ENCODE measurements at places on chromosomes 2 and 18. TPM values are rescaled to one million over a fixed set of nuclear protein-coding genes. Genes with fewer than 3 reads are reported as not detected.

Gene STEAP3
- 27.3 TPM for total RNA-seq

Gene ZEB2
- total RNA-seq: 32.3 TPM

GRCh38 chr2:177598326-177599138 is 206.0 kb downstream of the AGPS start:
- DNase-seq: peak; percentile 38

Gene ARL5A
- total RNA-seq: 49.2 TPM

Gene DLX2
- 0.72 TPM for total RNA-seq

Gene DLGAP1
- total RNA-seq: not detected

DNA sequence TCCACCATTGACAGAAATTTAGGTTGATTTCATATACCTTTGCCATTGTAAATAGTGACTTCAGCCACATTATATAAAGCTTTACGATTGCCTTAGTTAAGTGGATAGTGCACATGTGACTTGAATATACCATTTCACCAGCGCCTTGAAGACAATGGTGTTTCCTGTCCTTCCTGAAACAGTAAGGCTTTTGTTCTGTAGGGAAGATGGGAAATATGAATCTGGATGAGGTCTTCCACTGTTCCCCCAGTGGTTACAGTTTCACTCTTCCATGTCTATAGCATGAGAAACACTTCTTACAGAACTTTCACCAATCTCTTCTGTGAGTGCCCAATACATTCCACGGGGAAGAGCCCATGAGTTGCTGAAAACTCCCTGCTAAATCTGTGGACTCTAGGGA is 240.5 kb downstream of the TRIB2 start:
- DNase-seq: peak; percentile 44

DNA sequence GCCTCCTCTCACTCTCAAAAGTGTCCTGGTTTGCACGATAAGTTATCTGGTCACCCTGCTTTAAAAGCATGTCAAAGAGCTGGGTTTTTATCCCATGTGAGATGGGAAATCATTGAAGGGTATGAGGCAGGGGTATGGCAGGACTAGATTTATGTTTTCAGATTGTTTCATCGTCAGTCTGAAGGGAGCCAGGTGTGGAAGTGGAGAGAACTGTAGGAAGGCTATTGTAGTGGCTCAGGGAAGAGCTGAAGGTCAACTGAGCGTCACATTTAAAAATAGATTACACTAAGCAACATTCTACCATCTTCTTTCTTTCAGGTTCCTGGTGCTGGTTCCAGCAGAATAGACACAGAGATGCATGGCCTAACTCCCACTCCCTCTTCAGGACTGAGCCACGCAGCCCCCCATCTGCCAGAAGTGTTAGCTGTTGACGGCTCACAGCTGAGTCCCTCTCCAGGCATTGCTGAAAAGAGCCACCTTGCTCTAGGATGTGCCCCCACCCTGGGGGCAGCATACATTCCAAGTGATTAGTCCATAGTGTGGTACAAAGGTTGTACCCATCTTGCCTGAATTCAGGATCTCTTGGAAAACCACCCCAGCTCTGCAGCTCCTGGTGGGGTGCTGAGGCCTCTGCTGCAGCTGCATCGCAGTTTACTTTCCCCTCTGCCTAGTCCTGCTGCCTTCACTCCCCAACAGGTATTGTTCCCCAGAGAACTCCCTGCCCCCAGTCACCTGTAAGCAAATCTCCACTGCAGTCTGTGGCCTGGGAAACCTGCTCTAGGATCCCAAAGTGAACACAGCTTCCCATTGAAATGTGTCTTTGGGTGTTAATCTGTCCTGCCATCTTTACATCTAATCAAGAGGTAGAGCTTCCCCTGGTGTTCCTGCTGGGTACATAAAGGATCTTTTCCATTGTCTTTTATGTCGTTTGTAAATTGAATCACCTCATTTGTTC is 79.5 kb upstream of the KLF7 start:
- DNase-seq: no peak

Gene DSG2
- 0.10 TPM for total RNA-seq

- DNase-seq: no peak
These were observed 102.9 kb upstream of the THUMPD2 start for GRCh38 chr2:39881948-39882347.

DNA sequence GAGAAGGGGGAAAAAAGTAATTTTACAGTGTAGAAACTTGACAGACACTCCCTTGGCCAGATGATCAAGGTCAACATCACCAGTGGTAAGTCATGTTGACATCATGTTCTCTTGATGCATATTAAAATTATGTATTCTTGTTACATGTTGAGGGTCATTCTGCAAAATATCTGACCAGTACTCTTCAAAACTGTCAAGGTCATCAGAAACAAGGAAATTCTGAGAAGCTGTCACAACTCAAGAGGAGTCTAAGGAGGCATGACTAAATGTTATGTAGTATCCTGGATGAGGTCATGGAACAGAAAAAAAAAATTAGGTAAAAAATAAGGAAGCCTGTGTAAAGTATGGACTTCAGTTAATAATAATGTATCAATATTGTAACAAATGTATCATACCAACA is 6.3 kb downstream of the SGPP2 start:
- no peak for DNase-seq

DNA sequence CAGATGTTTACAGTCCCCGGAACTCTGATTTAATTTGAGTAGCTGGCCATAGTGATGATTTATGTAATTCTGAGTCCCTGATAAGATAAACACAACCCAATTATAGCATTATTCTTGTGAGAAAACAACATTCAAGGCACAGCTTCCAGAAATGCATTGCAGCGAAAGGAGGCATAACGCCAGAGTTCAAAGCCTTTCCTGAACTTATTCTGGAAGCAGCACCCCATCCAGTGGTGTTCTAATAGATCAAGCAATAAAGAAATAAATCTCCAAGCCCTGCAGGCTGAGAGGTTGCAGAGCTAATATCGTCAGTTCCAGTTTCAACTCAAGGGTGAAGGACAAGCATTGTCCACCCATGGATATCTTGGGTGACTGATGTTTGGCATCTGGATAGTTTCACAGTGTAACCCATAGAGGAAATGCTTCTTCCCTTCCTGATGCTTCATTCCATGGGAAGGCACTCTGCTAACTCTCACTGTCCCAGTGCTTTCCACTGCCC is 18.8 kb downstream of the CDH2 start:
- DNase-seq: no peak

DNA sequence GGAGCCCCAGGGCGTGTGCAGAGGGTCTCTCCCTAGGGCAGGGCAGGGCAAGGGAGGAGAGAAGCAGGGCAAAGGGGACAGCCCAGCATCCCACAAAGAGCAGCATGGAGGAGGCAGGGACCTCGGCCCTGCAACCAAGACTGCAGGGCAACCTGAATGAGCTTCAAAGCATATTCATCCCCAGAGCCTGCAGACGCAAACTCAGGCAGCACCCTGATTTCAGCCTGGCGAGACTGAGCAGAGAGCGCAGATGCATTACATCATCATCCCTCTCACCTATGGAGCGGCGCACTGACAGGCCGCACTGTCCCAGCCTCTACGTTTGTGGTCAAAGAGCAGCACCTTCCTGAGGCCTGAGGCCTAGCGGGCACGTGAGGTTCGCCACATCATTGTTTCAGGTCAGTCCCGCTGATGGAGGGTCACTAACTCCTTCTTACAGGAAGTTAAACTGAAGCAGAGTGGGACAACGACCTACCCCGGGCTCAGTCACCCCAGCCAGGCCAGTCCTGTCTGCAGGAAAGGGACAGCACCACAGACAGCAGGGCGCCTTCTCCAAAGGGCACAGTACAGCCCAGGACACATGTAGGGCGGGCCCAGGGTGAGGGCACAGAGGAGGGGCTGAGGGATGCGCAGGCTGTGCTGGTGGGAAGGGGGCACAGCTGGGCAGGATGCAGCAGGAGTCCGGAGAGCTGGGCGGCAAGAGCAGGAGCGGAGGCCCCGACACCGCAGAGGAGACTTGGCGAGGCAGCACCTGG is 67.2 kb upstream of the RAB6C start:
- DNase-seq: no peak

DNA sequence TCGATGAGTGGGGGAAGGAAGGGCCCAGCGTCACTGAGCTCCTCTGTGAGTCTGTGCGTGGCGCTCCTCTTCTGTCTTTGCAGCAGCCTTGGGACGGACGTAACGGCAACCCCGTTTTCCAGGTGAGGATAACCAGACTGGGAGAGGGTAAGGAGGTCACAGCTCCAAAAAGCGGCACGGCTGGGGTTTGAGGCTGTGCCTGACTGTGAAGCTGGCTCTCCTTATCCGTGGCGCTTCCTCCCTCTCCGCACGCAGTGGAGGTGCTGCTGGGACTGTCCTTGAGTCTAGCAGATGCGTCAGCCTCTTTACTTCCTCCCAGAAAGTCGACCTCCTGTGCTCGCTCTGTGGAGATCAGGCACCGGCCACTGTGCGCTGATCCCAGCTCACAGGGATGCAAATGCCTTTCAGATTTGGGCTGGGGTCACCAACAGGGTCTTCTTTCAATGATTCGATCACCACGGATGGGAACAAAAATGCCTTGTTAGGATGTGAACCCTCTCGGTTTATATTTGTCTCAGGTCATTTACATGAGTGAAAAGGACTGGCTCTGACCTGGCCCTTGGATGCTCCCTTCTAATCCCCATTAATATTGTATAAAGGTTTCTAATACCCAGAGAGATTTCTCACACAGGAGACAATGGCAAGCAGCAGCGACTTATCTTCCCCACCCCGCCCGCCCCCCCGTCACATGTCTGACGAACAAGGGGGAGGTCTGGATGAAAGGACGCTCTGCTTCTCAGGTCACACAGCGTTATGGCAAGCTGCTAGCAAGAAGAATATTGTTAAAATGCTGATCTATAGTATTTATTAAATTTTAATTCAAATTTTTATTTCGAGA is 30.1 kb upstream of the E2F6 start:
- no peak for DNase-seq

Gene DSC2
- total RNA-seq: not detected

Gene LRP1B
- not detected for total RNA-seq

Data from RPMI7951 (cell line).